ENCODE measurements at places on chromosomes 12 and 14.

- H3K4me1 ChIP-seq, result no peaks in the 10 kb centered on the region
- no peaks in the 10 kb centered on the region for H3K27me3 ChIP-seq
- H3K36me3 ChIP-seq, result no peaks in the 10 kb centered on the region
- no peak for DNase-seq
- H3K27ac ChIP-seq, result no peak overlapping the region
These were observed 15.0 kb upstream of the AMIGO2 start for GRCh38 chr12:47094804-47095203.

DNA sequence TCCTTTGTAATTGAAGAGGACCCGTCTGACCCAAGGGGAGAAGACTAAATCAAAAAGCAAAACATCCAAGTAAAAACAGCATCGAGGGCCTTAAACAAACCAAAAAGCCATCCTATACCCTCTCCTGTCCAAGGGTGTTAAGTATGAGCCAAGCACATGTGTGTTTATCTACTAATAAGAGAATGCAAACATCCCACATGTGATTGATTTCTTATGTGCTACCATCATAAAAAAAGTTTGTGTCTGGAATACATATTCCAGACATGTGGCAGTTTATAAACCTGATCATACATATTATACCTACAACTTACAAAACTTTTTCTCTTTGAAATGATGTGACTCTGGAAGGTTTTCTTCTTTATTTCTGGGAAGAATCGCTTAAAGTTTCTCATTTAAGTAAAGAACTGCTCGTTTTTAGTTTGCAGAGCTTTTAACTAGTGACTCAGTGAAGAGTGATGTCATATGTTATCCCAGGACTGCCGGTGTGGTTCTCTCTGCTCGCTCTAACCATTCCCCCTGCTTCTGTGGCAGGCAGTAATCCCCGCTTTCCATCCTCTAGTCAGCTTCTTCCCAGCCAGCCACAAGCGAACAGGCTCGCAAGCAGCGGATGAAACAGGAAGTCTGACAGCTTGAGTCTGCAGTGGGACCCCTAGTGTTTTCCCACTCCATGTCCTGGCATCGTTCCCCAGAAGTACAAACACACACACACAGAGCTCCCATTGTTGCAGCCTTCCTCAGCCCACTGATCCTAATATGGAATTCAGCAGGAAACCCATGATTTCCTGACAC lies 431 bp upstream of the RHOJ start:
- H3K27ac ChIP-seq, result peak overlapping the region; percentile 60
- peak overlapping the region; percentile 67 for H3K4me3 ChIP-seq
- H3K4me1 ChIP-seq, result no peaks in the 10 kb centered on the region

GRCh38 chr12:77494296-77494695 lies 336.4 kb upstream of the NAV3 start:
- no peak overlapping the region for H3K4me3 ChIP-seq
- H3K27me3 ChIP-seq, result no peaks in the 10 kb centered on the region
- H3K27ac ChIP-seq, result no peak overlapping the region

- H3K27me3 ChIP-seq, result no peaks in the 10 kb centered on the region
- H3K4me1 ChIP-seq, result no peaks in the 10 kb centered on the region
- H3K27ac ChIP-seq, result no peak overlapping the region
- no peaks in the 10 kb centered on the region for H3K36me3 ChIP-seq
- no peak overlapping the region for H3K4me3 ChIP-seq
- DNase-seq, result no peak
These were observed 87.2 kb downstream of the CAND1 start for GRCh38 chr12:67356380-67356774.

DNA sequence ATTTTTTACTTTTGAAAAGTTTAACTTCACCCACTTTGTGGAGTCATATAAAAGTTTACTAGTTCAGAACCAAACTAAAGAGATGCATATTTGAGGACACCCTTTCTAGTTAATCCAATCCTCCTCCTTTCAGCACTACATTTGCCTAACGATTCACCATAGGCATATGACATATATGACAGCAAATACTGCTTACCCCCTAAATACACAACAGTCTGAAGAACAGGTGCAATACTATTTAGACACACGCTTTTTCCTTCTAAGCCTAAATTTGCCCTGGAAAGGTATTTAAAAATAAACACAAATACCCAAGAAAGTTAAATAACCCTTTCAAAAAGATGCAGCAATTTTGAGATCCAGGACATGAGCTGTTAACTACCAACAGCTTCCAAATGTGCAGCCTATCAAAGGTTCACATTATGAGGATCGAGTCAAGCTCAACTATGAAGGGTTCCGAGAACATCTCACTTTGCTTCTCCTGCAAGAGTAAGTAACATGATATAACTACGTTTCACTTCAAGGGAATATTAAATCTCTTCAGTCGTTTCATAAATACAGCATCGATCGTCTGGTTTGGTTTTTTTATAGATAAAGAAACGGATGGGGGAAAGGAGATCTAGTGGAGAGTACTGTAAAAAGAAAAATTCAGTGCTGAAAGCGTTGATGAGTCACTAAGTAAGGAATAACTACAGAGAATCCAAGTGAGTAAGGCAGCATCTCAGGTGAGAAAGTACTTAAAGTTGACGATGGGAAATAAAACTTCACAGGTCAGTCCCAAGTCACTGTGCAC lies 677 bp upstream of the AP4S1 start:
- DNase-seq, result peak; percentile 23
- H3K27me3 ChIP-seq, result no peaks in the 10 kb centered on the region
- H3K4me3 ChIP-seq, result peak overlapping the region; percentile 97
- H3K27ac ChIP-seq, result peak overlapping the region; percentile 98
- H3K36me3 ChIP-seq, result no peaks in the 10 kb centered on the region

DNA sequence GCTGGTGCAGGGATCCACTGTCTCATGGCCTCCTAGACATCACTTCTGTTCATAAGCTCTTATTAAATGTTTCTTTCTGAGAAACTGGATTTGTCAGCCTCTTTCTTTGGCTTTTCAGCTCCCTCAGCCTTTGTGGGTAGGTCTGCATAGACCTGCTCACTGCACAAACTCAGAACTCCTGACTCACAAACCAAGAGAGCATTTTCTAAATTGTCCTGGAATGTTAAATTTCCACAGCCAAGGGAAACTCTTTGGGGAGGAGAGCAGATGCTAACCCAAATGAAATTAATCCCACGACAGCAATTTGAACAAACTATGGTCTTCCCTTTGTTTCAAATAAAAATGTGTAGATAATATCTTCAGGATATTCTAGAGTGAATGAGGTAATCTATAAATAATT lies 19.5 kb upstream of the CERS5 start:
- H3K27me3 ChIP-seq, result no peaks in the 10 kb centered on the region
- no peak overlapping the region for H3K4me3 ChIP-seq
- peaks cover 16% of the 10 kb centered on the region for H3K4me1 ChIP-seq
- no peak overlapping the region for H3K27ac ChIP-seq
- H3K36me3 ChIP-seq, result peaks cover 11% of the 10 kb centered on the region

- H3K4me1 ChIP-seq, result no peaks in the 10 kb centered on the region
- no peaks in the 10 kb centered on the region for H3K36me3 ChIP-seq
- no peak overlapping the region for H3K4me3 ChIP-seq
- H3K27ac ChIP-seq, result no peak overlapping the region
These were observed 52.4 kb downstream of the SYT1 start for GRCh38 chr12:78916845-78917480.

DNA sequence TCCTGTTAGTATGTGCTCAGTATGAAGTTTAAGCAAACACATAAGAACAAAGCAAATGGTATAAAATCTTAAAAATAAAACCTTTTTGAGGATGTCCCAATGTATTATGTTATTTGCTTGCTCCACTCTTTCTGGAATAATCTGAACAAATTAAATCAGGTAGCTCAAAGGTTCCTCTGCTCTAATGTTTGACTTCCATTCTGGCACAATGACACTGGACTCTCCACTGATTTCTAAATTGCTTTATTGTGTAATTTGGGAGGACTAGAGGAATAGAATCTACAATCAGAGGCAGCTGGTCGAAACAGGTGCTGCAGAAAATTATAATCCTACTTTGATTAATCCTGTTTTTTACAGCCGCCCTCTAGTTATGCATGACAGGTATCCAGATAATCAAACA lies 523.7 kb upstream of the FOXG1 start:
- H3K4me3 ChIP-seq, result no peak overlapping the region
- H3K36me3 ChIP-seq, result no peaks in the 10 kb centered on the region
- no peak for DNase-seq
- no peak overlapping the region for H3K27ac ChIP-seq

- H3K36me3 ChIP-seq, result no peaks in the 10 kb centered on the region
These were observed 171.6 kb downstream of the DPF3 start for GRCh38 chr14:72722201-72722785.

GRCh38 chr12:52010152-52010622 lies 3.4 kb downstream of the TAMALIN start:
- H3K36me3 ChIP-seq, result peaks cover 4% of the 10 kb centered on the region
- H3K4me3 ChIP-seq, result peak overlapping the region; percentile 27
- peaks cover 3% of the 10 kb centered on the region for H3K4me1 ChIP-seq
- no peaks in the 10 kb centered on the region for H3K27me3 ChIP-seq

GRCh38 chr12:4288296-4289131 lies 15.0 kb downstream of the CCND2 start:
- no peaks in the 10 kb centered on the region for H3K27me3 ChIP-seq
- no peaks in the 10 kb centered on the region for H3K4me1 ChIP-seq
- no peaks in the 10 kb centered on the region for H3K36me3 ChIP-seq
- H3K4me3 ChIP-seq, result no peak overlapping the region

DNA sequence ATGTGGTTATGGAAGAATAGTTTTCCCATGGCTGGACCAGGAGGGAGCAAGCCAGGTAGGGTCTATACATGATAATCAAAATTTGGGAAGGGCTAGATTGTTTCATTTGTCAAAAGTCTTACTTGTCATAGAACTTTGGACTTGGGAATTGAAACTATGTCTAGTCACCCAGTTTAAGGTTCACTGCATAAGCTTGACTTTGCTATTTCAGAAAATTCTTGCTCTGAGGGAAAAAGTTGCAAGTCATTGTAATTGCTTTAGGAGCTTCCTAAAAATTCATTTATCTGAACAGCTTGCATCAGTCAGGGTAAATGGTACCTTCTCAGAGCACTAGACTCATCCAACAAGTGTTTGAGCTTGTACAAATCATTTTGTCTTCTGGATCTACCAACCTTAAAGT lies 1194.7 kb downstream of the GALC start:
- no peak overlapping the region for H3K4me3 ChIP-seq
- H3K27me3 ChIP-seq, result no peaks in the 10 kb centered on the region
- no peak for DNase-seq
- no peak overlapping the region for H3K27ac ChIP-seq
- no peaks in the 10 kb centered on the region for H3K36me3 ChIP-seq

GRCh38 chr12:58384196-58384595 lies 442.8 kb downstream of the ATP23 start:
- H3K36me3 ChIP-seq, result no peaks in the 10 kb centered on the region
- no peaks in the 10 kb centered on the region for H3K27me3 ChIP-seq
- no peak overlapping the region for H3K4me3 ChIP-seq
- no peak overlapping the region for H3K27ac ChIP-seq
- no peaks in the 10 kb centered on the region for H3K4me1 ChIP-seq
- DNase-seq, result no peak

GRCh38 chr14:71907793-71908515 lies 24.3 kb upstream of the RGS6 start:
- H3K27me3 ChIP-seq, result no peaks in the 10 kb centered on the region
- H3K36me3 ChIP-seq, result no peaks in the 10 kb centered on the region
- no peak overlapping the region for H3K4me3 ChIP-seq
- H3K4me1 ChIP-seq, result no peaks in the 10 kb centered on the region

DNA sequence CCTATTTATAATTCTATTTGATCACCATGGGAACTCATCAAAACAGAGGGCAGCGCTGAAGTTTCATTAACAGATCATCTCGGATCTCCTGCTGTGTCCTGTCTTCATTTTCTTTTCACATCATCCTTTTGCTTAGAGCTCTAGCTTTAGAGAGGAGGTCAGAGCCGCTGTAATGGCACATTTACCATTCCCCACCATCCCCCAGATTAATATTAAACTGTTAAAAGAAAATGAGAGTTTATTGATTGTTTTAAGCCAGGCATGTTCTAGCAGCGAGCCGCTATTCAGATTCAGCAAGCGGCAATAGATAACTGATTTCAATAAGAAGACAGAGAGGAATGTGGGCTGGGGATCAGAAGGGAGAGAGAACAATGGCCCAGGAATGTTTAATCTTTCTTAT lies 308.8 kb downstream of the EGLN3 start:
- no peaks in the 10 kb centered on the region for H3K4me1 ChIP-seq
- no peak overlapping the region for H3K4me3 ChIP-seq
- H3K27me3 ChIP-seq, result no peaks in the 10 kb centered on the region
- no peak overlapping the region for H3K27ac ChIP-seq
- H3K36me3 ChIP-seq, result no peaks in the 10 kb centered on the region

DNA sequence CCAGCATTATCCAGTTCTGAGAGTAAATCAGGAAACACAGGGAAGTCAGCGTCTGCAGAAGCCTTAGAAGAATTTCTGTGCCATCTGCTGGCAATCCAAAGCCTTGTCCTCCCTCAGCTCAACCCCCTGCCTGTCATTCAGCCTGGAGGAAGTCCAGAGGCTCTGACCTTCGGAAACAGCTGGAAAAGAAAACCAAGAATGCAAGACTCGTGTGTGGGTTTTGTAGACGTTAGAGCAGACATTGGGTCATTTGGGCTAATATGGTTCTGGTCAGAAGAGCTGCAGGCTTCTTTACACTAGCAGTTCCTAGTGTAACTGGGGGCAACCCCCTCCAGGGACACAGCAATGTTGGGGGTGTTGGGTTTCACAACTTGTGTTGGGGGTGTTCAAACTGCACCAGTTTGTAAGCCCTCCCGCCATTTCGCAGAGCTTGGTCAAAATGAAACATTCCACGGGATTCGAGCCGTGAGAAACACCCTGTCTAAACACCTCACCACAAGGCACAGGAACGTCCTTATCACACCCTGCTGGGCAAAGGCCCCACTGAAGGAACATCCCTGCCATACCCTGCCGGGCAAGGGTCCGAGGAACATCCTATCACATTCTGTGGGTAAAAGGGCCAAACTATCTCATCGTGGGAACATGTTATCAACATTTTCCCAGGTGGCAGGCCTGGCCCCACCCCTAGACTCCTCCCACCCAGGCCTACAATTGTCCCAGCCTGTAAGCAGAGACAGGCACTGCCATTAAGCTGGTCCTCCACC lies 21.0 kb upstream of the SERPINA4 start:
- H3K4me3 ChIP-seq, result no peak overlapping the region
- no peak overlapping the region for H3K27ac ChIP-seq
- H3K4me1 ChIP-seq, result no peaks in the 10 kb centered on the region
- no peaks in the 10 kb centered on the region for H3K27me3 ChIP-seq
- peak; percentile 35 for DNase-seq
- no peaks in the 10 kb centered on the region for H3K36me3 ChIP-seq

- no peak for DNase-seq
- no peak overlapping the region for H3K4me3 ChIP-seq
- no peaks in the 10 kb centered on the region for H3K27me3 ChIP-seq
- no peaks in the 10 kb centered on the region for H3K36me3 ChIP-seq
- H3K27ac ChIP-seq, result no peak overlapping the region
These were observed 66.7 kb upstream of the E2F7 start for GRCh38 chr12:77131977-77132490.

DNA sequence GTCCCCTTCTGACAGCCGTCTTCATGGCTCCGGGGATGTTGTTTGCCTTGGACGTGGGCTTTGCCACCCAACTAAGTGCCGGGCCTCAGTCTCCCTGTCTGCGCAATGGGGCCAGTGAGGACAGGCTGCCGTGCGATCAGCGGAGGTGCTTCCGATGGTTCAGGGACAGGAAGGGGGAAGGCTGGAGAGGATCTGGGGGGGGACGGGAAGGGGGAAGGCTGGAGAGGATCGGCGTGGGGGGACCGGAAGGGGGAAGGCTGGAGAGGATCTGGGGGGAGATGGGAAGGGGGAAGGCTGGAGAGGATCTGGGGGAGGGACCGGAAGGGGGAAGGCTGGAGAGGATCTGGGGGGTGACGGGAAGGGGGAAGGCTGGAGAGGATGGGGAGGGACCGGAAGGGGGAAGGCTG lies 3.4 kb downstream of the MMP17 start:
- no peak for DNase-seq
- no peak overlapping the region for H3K4me3 ChIP-seq
- no peak overlapping the region for H3K27ac ChIP-seq
- peaks cover 9% of the 10 kb centered on the region for H3K27me3 ChIP-seq
- no peaks in the 10 kb centered on the region for H3K4me1 ChIP-seq
